ENCODE measurements at places on chromosomes 3 and 15. TPM values are rescaled to one million over a fixed set of nuclear protein-coding genes. Genes with fewer than 3 reads are reported as not detected.

CHL1 gene
- not detected for total RNA-seq

SOX2 gene
- total RNA-seq: not detected

DCBLD2 gene
- total RNA-seq: 2.5 TPM

AP3B2 gene
- total RNA-seq: 0.18 TPM

SLC6A1 gene
- total RNA-seq: not detected

SLC22A13 gene
- 0.31 TPM for total RNA-seq

ATP13A4 gene
- total RNA-seq: 2.8 TPM
